Stimulated activated CD4-positive, alpha-beta T cell treated with anti-CD3 and anti-CD28 coated beads, Interleukin-2, amount 100 ng/mL, for 48 hours (primary cell): ENCODE measurements at places on chromosomes 13 and 19.

DNA sequence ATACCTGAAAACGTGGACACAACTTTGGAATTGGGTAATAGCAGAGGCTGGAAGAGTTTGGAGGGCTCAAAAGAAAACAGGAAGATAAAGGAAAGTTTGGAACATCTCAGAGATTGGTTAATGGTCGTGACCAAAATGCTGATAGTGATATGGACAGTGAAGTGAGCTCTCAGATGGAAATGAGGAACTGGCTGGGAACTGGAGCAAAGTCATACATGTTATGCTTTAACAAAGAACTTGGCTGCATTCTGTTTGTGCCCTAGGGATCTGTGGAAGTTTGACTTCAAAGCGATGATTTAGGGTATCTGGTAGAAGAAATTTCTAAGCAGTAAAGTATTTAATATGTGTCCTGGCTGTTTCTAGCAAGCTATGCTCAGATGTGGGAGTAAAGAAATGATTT is 136.2 kb downstream of the DNAJC3 start:
- DNase-seq = no peak

GRCh38 chr13:78476910-78477309 is 126.4 kb downstream of the POU4F1 start:
- no peak for DNase-seq

GRCh38 chr13:43770871-43771270 is 15.9 kb downstream of the ENOX1 start:
- DNase-seq = no peak

DNA sequence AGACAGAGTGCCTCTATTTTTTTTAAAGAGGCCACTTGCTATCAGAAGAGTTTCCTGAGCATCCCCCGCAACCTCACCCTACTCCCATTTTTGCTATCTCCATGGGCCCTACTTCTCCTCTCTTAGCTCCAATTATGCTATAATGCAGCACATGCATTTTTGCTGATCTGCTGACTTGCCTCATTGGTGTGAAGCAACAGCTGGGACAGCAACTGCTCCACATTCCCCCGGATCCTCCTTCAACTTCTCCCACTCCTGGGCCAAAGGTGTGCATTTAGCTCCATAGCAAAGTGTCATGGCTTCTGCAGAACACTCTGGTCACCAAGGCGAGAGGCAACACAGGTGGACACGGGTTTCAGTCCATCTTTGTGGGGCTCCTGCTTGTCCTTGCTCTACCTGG is 56.7 kb upstream of the USP29 start:
- DNase-seq = no peak

DNA sequence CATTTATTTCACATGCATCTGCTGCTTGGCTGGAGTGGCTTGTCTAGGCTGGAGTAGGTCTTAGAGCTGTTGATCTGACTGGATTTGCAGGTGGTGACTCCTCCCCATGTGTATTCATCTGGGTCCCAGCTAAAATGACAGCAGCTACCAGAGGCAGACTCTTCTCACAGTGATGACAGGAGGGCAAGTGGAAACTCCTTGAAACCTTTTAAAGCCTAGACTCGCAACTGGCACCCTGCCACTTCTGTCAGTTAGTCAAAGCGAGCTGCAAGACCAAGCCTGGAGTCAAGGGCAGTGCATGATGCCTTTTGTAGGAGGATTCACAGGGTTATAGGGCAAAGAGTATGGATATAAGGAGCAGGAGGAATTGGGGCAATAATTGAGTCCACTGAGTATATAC is 65.2 kb downstream of the TEX26 start:
- no peak for DNase-seq

GRCh38 chr13:109773276-109773675 is 13.1 kb downstream of the IRS2 start:
- no peak for DNase-seq

- DNase-seq = no peak
Measured at GRCh38 chr13:42014119-42014518, 34.3 kb upstream of the DGKH start.

DNA sequence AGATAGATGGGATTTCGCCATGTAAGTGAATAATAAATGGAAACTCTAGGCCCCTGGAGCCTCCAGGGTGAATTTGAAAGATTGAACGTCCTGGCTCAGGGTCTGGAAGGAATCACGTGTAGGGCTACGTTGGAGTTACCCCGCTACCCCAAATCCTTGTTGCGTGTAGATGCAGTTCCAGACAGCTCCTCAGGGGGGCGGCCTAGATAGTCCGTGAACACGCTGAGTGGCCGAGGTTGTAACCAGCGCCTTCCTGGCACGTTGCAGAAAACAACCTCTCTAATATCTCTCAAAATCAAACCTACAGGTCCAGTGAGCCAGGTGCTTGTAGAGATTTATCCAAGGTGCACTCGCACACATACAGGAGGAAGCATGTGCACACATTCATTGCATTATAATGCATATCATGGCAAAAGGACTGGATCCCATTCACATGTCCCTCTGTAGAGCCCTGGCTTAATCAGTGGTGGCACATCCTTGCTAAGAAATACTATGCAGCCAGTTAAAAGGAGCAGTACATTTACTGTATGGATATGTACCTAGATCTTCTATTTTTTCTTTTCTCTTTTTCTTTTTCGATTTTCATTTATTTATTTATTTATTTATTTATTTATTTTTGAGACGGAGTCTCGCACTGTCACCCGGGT is 2.5 kb upstream of the KEAP1 start:
- DNase-seq = peak; percentile 89

- no peak for DNase-seq
Measured at GRCh38 chr13:31201341-31202031, 1.7 kb downstream of the B3GLCT start.

GRCh38 chr19:1931445-1931844 is 9.5 kb upstream of the CSNK1G2 start:
- DNase-seq = no peak

GRCh38 chr13:75702476-75702875 is 66.3 kb downstream of the LMO7 start:
- DNase-seq = no peak

DNA sequence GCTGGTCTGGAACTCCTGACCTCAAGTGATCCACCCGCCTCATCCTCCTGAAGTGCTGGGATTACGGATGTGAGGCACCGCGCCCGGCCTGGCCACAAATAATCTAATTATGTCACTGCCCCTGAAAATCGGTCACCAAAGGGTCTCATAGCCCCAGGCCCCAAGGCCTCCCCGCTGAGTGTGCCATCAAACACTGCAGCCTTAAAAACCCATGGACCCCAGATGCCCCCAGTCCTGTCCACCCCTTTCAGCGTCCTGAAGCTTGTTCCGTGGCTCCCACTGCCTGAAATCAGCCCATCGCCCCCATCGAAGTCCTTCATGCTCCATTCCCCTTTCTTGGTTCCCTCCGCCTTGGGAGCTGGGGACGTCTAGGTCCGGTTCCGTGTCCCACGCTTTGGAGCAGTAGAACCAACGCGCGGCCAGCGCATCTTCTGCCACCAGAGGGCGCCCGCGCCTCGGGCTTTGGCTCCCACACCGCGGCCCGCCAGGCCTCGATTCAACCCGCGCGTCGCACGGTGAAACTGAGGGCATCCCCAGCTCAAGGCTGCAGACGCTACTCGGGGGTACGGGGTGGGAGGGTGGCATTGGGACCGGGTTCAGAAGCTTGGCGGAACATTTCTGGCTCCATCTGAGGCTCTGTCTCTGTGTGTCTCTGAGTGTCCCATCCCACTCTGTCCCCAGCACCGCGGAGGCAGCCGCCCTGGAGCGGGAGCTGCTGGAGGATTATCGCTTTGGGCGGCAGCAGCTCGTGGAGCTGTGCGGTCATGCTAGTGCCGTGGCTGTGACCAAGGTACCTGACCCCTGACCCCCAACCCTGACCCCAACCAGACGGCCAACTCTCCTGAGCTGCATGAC is 3.5 kb downstream of the YJEFN3 start:
- peak; percentile 95 for DNase-seq

GRCh38 chr13:103007427-103007762 is 58.8 kb downstream of the SLC10A2 start:
- DNase-seq = no peak
